Activated CD4-positive, alpha-beta memory T cell treated with anti-CD3 and anti-CD28 coated beads, Interleukin-2, amount 10 ng/mL, durations not matched to agents 7 days and 5 days (primary cell): ENCODE measurements at places on chromosomes 7 and 10. TPM values are rescaled to one million over a fixed set of nuclear protein-coding genes. Genes with fewer than 3 reads are reported as not detected.
A peak's percentile ranks its signal among the peaks of the same experiment; 100 is the strongest.

DNA sequence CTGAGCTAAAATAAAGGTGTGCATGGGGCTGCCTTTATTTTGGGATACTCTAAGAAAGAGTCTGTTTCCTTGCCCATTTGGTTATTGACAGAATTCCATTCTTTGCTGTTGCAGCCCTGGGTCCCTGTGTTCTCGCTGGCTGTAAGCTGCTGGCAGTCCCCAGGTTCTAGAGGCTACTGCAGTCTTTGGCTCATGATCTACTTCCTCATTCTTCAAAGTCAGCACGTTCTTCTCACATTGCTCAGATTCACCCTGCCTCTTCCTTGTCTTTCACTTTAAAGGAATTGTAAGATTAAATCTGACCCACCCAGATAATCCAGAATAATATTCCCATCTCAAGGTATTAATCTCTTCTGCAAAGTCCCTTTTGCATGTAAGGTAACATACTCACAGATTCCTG is 620.3 kb downstream of the CCSER2 start:
- no peak for DNase-seq
- H3K36me3 ChIP-seq, result no peaks in the 10 kb centered on the region
- no peaks in the 10 kb centered on the region for H3K4me1 ChIP-seq
- H3K4me3 ChIP-seq, result no peak overlapping the region

DNA sequence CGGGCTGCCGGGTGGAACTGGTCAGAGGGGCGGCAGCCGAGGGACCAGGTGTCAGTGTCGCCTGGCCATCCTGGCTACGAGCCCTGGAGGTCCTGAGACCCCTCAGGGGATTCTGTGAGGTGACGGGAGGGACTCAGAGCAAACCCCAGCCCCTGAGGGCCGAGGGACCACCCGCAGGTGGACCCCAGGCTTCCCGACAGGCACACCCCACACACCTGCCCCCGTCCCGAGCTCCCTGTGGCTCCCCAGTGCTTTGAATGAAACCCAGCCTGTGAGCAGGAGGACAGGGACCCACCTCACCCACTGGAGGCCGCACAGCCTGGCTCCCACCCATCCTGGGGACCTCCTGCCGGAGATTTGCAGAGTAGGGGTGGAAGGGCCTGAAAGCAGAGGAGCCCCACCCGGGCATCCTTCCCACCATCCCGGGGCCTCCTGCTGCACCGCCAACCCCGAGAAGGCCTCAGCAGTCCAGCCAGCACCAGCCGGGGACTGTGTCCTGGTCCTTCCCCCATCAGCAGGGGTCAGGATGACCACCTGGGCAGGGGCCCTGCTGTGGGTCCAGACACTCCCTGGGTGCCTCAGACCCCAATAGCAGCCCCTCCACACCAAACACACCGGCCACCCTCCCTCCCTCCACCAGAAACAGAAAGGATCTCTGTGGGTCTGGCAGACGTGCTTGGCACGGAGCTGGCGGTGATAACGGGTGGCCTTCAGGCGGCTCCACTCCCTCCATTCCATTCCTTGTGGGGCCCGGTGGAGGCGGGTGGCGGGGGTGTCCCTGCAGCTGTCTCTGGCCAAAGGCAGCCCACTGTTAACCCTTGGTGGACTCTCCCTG is 13.9 kb downstream of the VENTX start:
- no peak for DNase-seq
- H3K27ac ChIP-seq, result no peak overlapping the region
- peaks cover 7% of the 10 kb centered on the region for H3K4me1 ChIP-seq
- peaks cover 6% of the 10 kb centered on the region for H3K27me3 ChIP-seq
- H3K4me3 ChIP-seq, result no peak overlapping the region

DNA sequence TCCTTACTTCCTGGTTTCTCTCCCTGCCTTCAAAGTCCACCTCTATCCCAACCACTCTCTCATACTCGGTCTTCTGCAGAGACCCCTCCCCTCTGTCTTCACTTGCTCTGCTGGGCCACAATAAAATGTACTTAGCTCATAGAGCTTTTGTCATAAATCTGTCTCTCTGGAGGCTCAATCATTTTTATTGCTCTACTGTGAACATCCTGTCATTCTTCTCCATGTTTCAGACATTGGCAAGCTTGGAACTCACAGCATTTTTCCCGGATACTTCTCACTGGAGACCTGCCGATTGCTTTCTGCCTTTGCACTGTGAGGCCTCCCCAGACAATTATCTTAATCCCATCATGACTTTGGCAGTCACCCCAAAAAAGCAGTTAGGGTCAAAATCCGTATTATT is 192.3 kb upstream of the ZMIZ1 start:
- H3K27me3 ChIP-seq, result peaks cover 29% of the 10 kb centered on the region
- DNase-seq, result no peak
- H3K36me3 ChIP-seq, result no peaks in the 10 kb centered on the region
- no peak overlapping the region for H3K27ac ChIP-seq
- H3K4me1 ChIP-seq, result no peaks in the 10 kb centered on the region
- no peak overlapping the region for H3K4me3 ChIP-seq

DNA sequence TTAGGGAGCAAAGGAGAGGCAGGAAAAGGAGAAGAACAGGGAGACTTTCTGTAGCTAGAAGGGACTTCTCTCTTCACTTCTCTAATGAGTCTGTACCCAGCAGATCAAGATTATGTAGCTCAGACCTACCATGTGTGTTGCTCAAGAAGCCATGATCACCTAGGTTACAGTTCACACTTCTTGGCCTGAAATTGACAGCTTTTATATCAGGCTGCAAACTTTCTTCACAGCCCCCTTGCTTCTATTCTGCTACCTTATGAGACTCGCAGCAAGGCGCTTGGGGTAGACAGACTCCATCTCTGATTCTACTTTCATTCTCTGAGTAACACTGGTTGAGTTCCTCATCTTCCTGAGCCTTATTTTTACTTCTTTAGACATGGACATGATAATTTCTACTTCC is 19.6 kb upstream of the GIMAP2 start:
- peak overlapping the region; percentile 95 for H3K27ac ChIP-seq
- H3K4me1 ChIP-seq, result peaks cover 91% of the 10 kb centered on the region
- no peak for DNase-seq
- peaks cover 34% of the 10 kb centered on the region for H3K36me3 ChIP-seq

- peaks cover 79% of the 10 kb centered on the region for H3K36me3 ChIP-seq
- DNase-seq, result peak; percentile 66
- peak overlapping the region; percentile 47 for H3K4me3 ChIP-seq
- peak overlapping the region; percentile 96 for H3K27ac ChIP-seq
Observed at GRCh38 chr10:14588084-14588937, 186.4 kb downstream of the FAM107B start.

DNA sequence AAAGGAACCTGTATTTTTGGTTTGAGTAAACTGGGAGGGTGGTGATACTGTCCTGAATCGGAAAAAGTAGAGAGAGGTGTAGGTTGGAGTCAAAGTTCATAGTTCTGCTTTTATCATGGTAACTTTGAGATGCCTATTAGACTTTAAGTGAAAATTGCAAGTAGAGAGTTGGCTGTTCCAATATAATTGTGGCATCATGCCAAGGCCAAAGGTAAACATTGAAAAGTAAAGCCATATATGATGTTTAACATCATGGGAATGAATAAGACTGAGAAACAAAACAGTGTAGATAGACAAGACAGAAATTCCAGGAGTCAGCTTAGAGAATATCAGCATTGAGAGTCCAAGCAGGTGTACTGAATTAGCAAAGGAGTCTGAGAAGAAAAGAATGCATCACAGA is 570.9 kb downstream of the HTR7 start:
- no peaks in the 10 kb centered on the region for H3K4me1 ChIP-seq
- no peak overlapping the region for H3K27ac ChIP-seq
- no peaks in the 10 kb centered on the region for H3K36me3 ChIP-seq
- DNase-seq, result no peak

DNA sequence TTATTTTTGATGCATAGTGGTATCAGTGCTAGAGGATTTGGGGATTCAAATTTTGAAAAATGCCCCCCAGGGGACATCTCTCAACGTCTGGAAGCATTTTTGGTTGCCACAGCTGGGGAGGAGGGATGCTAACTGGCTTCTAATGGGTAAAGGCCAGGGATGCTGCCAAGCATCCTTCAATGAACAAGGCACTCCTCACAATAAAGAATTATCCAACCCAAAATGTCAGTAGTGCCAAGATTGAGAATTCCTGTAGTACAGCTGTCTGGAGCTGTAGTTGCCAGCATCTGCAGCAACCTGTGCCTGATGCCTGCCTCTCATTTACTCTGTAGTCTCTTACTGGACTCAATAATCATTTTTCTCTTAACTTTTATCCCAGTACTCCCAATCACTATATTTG is 53.5 kb downstream of the SEPTIN7 start:
- DNase-seq, result no peak
- peaks cover 14% of the 10 kb centered on the region for H3K4me1 ChIP-seq
- H3K27me3 ChIP-seq, result no peaks in the 10 kb centered on the region
- H3K36me3 ChIP-seq, result peaks cover 45% of the 10 kb centered on the region
- no peak overlapping the region for H3K4me3 ChIP-seq

DNA sequence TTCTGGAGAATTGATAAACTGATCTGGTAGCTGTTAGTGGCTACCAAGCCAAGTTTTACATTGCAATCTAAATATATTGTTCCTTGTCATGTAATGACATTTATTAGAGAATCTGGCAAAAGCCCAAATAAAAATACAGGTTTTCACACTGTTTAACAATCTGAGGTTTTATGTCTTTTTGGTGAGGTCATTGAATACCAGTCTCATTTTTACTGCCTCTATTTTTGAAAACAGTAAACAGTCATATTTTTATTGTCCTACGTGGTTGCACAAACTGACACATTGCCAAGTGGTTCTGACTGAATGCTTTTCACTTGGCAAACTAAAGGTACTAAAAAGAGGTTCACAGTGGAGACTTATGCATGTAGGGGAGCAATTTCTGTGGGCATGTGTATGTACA is 157.5 kb downstream of the PRKG1 start:
- no peaks in the 10 kb centered on the region for H3K36me3 ChIP-seq
- H3K27ac ChIP-seq, result no peak overlapping the region
- DNase-seq, result no peak
- no peaks in the 10 kb centered on the region for H3K4me1 ChIP-seq

DNA sequence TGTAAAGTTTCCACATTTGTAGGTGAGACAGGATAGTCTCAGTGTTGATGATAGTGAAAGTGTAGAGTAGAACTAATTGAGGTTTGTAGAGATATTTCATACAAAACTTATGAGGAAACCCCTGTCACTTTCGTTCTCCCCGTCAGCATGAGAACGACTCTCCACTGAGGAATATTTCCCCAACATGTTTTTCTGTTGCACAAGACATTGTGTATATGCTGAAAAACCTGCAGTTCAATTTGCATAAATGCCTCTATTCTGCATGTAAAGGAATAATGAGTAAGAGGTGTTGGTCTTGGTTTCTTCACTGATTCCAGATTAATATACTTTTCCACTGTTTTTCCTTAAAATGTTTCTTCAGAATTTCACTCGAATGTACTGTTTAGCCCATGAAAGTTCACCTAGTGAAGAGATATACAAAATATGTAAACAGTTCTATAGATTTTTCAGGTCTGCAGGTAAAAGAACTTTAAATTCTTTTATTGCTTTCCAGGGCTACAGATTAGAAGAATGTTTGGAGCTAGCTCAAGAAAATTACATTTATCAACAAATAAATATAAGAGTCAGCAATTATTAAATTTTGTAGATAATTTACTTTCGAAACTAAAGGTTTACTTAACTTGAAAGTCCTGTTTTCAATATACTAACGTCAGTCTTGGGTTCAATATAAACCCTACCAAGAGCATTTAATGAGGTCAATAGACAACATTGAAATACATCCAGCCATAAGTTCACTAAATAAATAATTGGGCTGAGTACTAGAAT is 37.2 kb downstream of the HEPACAM2 start:
- DNase-seq, result no peak
- no peak overlapping the region for H3K4me3 ChIP-seq
- no peak overlapping the region for H3K27ac ChIP-seq
- H3K4me1 ChIP-seq, result peaks cover 15% of the 10 kb centered on the region
- H3K36me3 ChIP-seq, result no peaks in the 10 kb centered on the region
- peaks cover 42% of the 10 kb centered on the region for H3K27me3 ChIP-seq

DNA sequence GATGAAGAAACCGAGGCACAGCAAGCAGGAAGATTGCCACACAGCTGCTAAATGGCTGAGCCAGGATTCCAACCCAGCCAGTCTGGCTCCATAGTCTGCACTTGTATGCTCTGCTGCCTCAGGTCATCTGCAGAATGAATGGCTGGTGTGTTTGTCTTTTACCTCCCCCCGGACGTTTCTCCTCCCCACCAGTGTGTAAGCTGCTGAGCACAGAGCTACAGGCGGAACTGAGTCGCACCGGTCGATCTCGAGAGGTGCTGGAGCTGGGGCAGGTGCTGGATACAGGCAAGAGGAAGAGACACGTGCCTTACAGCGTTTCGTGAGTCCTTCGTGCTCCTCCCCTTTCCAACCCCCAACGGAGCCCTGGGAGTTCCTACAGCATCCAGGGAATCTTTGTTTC is 2.6 kb downstream of the CNPY4 start:
- H3K36me3 ChIP-seq, result peaks cover 36% of the 10 kb centered on the region
- no peak overlapping the region for H3K4me3 ChIP-seq
- peaks cover 45% of the 10 kb centered on the region for H3K4me1 ChIP-seq
- no peaks in the 10 kb centered on the region for H3K27me3 ChIP-seq
- no peak overlapping the region for H3K27ac ChIP-seq

DNA sequence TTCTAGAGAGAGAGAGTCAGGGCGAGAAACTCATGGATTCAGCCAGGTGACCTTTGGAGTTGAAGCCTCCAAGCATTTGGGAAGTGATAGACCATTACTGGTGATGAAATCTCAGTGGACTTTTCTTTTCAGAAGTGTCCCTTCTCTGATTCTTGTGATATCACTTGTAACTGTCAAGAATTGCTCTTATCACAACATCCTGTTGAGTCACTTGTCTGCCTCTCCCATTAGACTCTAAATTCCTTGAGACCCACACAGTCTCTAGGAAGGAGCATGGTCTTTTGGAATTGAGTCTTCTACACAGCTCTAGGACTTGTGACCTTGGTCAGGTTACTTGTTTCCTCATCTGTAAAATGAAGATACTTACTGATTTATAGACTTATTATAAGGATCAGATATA is 81.0 kb downstream of the CFAP58 start:
- no peak overlapping the region for H3K27ac ChIP-seq
- DNase-seq, result no peak
- H3K4me3 ChIP-seq, result no peak overlapping the region
- peaks cover 20% of the 10 kb centered on the region for H3K27me3 ChIP-seq

DNA sequence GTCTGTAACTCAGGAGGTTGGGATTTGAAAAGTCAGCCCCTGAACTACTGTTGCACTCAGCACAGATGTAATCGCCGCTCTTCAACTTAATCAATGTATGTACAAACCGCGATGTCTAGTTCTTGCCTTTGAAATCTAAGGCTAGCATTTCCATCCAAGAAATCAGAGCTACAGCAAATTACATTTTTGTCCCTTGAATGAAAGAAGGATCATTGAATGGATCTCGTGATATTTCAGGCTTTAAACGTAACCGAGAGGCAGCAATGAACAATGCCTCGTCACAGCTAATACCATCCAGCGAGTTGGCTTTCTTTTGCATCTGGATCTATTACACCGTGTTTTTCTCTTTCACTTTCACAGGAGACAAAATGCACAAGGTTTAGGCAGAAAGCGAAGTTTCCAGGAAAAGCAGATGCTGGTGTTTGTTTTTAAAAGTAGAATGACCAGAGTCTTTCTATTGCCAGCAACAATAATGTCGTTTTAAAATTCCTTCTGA is 5.5 kb downstream of the SKIDA1 start:
- no peaks in the 10 kb centered on the region for H3K36me3 ChIP-seq
- DNase-seq, result no peak
- H3K27ac ChIP-seq, result peak overlapping the region; percentile 18
- peaks cover 55% of the 10 kb centered on the region for H3K27me3 ChIP-seq
- peaks cover 51% of the 10 kb centered on the region for H3K4me1 ChIP-seq
- peak overlapping the region; percentile 80 for H3K4me3 ChIP-seq

UPK3BL2 gene
- total RNA-seq, result 13.2 TPM

CPA1 gene
- not detected for total RNA-seq

CCSER2 gene
- 80.2 TPM for total RNA-seq

ZNF365 gene
- 0.35 TPM for total RNA-seq

HOXA9 gene
- total RNA-seq, result not detected

CDC14C gene
- total RNA-seq, result not detected

ZNF722 gene
- not detected for total RNA-seq

MSMB gene
- total RNA-seq, result not detected
